ENCODE measurements at places on chromosomes 11 and 22.

- no peak for DNase-seq
Observed at GRCh38 chr11:35798423-35798822, 135.8 kb downstream of the TRIM44 start.

GRCh38 chr11:44589301-44589700 lies 23.8 kb downstream of the CD82 start:
- no peak for DNase-seq

DNA sequence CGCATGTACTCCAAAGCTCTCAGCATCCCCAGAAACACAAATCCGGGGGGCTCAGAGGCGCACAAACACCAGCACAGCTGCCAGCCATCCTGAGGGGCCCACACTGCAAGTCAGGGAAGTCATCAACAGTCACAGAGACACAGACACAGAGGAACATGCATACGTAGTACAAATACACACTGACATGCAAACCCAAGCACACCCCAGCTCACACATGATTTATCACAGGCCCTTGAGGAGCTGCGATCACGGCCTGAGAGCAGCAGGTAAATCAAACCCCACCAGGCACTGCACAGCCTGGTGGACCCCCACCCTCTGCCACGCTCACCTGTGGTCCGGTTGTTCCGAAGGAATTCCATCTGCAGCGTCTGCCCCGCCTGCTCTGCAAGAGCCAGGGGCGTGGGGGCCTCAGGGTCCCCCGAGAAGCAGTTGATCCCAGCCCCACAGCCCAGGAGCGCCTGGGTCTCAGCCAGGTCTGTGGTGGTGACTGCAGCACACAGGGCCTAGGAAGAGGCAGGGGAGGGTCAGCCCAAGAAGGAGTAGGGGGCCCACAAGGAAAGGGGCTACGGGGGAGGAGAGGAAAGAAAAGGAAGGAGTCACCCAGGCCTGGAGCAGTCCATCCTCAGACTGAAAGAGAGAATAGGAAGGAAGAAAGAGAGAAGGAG lies 28.5 kb upstream of the PDE2A start:
- no peak for DNase-seq

DNA sequence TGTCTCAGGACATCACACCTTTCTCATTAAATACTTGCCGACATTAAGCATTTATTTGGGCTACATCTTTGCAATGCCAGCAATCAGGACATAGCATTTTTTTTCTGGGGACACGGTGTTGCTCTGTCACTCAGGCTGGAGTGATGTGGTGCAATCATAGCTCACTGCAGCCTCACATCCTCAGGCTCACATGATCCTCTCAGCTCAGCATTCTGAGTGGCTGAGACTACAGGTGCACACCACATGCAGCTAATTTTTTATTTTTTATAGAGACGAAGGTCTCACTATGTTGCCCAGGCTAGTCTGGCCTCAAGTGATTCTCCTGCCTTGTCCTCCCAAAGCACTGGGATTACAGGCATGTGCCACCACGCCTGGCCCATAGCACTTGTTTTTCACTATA lies 21.6 kb downstream of the OR9G1 start:
- no peak for DNase-seq

DNA sequence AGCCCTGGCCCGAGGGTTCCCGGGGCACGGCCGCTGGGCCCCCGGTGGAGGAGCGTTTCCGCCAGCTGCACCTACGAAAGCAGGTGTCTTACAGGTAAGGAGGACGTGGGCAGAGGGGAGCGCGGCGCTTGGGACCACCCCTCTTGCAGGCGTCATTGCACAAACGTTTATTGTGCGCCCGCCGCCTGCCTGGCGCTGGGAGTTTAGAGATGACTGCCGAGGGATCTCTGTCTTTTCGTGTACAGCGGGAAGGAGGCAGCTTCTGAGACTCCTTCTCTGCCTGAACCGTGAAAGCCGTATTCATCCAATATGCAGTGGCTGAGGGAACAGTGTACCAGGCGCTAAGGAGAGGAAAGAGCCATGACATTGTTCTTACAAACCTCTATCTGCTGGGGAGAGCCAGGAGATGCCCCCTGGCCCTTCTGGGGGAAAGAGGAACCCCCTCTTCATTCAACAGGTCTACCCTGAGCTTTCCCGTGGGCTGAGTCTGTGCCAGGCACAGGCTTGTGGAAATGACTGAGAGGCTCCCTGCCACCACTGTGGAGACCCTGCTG lies 13.8 kb upstream of the DGKZ start:
- peak; percentile 79 for DNase-seq

GRCh38 chr11:75107187-75107586 lies 10.5 kb upstream of the OR2AT4 start:
- no peak for DNase-seq

DNA sequence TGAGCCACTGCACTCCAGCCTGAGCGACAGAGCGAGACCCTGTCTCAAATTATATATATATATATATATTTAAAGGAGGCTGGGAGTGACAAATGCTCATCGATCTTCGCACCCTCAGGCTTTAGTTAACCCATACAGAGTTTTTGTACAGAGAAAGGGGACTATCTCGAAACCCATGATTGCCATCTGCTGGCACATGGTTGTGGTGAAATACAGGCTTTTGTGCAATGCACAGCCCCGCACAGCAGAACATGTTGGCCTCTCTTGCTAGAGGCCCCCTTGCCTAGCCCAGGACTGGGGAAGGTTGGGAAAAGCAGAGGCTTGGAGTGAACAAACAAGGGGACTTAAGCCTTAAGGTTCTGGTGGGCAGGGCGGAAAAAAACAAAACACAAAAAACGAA lies 3.6 kb downstream of the MYBPC3 start:
- peak; percentile 54 for DNase-seq

- DNase-seq = no peak
Observed at GRCh38 chr11:64206457-64207255, at the start of gene FERMT3. Gene FERMT3, plus strand, starts transcription at chr11:64206721. Its CDS starts 644 bp downstream, at chr11:64207365.

- DNase-seq = no peak
Observed at GRCh38 chr11:9625728-9626127, 38.1 kb upstream of the SWAP70 start.

GRCh38 chr11:45472716-45473317 lies 186.7 kb upstream of the SYT13 start:
- DNase-seq = peak; percentile 74

- no peak for DNase-seq
Observed at GRCh38 chr11:71106671-71107070, 145.7 kb downstream of the SHANK2 start.

- no peak for DNase-seq
Observed at GRCh38 chr22:35797411-35797810, 79.7 kb downstream of the APOL5 start.

DNA sequence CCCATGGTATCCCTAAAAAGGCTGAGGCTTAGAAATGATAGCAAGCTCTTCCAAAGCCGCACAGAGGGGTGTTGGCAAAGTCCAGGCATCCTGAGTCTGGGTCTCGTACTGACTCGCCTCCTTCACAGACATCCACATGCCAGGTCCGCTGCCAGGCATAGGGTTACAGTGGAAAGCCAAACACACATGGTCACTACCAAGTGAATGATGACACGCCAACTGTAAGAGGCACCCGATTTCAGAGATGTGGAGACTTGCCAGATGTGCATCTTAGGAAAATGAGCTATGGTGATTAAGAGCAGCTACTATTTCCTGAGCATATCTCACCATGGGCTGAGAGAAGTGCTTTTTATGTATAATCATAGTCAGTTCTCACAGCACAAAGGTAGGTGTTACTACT lies 314.9 kb downstream of the MIAT start:
- DNase-seq = no peak

GRCh38 chr11:75325713-75326438 lies 25.6 kb downstream of the ARRB1 start:
- peak; percentile 31 for DNase-seq

GRCh38 chr11:15757048-15757698 lies 599.2 kb downstream of the SOX6 start:
- no peak for DNase-seq

DNA sequence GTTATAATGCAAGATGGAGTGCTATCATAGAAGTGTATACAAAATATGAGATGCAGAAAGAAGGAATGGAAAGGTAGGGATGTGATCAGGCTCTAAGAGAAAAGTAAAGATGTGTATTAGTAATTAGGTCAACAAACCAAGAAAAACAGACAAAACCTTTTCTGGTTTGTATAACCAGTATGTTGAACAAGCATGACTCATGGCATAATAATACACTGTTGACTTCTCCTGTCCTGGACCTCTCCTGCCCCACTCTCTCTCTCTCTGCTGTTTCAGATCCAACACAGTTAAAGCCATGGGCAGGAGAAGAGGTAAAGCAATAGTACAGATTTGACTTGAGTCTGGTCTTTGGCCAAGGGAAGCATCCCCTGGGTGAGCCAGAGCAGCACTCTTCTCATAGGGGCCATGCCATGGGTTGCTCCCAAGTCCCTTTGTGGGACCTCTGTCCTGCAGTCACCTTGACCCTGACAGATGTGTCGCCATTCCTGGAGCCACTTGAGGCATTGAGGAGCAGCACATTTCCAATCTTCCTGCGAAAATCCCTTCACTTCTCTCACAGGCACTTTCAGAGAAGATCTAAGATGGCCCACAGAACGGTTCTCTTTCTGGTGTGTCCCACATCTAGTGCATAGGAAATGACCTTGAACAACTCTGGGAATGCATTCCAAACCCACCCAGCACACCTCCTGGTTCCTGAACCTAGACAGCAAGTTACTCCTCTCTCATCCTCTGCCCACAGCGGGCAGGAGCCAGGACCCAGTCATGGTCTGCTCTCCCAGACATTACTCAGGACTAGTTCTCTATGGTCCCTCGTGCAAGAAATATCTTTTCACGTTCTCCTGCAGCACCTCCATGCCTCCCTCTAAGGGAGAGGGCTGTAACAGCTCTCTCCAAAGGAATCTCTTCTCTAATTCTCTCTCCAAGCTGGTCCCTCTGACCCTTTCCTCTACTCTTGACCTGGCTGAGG lies 58.2 kb upstream of the PRSS23 start:
- DNase-seq = peak; percentile 38

DNA sequence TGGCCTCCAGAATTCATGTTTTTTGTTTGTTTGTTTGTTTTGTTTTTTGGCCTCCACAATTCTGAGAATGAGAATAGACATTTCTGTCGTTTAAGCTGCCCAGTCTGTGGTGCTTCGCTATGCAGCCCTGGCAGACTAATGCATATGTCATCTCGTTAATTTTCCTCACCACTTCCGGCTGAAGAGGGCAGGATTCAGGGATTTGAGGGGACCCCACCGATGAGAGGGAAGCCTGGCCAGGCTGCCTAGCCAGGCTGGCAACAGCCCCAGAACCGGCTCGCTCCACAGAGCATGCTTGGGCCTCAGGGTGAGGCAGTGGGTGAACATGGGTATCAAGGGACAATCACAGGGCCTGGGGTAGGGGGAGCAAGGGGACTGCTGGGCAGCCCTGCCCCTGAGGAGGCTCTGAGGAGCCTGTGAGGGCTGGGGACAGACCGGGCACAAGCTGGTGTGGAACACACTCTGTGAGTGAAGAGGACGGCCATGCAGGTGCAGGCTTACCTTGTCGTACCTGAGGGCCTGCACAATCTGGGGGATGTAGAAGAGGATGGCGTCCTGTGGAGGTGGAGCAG lies 47.8 kb upstream of the SERPIND1 start:
- no peak for DNase-seq

DNA sequence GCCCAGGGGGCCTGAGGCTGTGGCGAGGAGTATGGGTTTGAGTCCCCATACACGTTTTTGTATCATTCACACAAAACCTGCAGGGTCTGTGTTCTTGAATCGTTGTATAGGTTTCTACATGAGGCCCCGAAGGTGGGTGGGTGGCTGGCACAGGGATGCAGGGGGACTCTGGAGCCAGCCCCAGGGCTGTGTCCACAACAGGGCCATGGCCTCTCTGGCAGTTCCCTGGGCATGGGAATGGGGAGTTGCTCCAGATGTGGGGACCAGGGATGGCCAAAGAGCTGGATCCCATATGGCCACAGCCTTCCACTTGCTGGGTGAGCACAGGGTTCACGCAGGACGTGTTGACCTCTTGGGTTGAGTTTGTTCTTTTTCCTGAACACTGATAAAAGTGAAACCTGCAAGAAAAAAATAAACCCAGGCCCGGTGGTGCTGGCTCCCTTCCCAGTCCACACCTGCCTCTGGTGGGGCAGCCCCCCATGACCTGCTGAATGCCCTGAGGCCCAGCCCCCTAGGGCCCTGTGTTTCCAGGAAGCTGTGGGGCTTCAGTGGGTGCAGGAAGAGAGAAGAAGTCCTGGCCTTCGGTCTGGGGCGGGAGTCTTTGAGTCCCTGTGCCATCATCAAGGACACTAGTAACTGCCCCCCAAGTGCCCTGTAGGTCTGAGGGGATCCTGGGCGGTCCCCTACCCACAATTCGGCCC lies 16.1 kb downstream of the MYRF start:
- no peak for DNase-seq

- DNase-seq = peak; percentile 95
Observed at GRCh38 chr11:116640641-116641402, 132.0 kb downstream of the BUD13 start.

DNA sequence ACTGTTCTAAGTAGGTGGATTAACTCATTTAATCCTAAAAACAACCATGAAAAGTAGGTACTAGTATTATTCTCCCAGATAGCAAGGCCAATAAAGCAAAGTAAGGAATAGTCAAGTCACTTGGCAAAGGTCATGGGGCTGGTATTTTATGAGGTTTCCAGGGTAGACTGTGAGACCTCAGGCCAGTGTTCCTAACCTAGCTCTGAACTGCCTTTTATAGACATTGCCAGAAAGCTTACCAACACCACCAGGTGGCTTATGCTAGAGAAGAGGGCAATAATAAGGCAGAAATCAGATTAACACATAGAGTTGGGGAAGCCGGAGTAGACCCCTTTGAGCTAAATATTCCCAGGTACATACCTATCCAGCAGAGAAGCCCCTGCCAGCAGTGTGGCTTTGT lies 490.9 kb upstream of the TENM4 start:
- DNase-seq = peak; percentile 7

- peak; percentile 44 for DNase-seq
Observed at GRCh38 chr22:33302049-33302545, 243.9 kb upstream of the SYN3 start.

DNA sequence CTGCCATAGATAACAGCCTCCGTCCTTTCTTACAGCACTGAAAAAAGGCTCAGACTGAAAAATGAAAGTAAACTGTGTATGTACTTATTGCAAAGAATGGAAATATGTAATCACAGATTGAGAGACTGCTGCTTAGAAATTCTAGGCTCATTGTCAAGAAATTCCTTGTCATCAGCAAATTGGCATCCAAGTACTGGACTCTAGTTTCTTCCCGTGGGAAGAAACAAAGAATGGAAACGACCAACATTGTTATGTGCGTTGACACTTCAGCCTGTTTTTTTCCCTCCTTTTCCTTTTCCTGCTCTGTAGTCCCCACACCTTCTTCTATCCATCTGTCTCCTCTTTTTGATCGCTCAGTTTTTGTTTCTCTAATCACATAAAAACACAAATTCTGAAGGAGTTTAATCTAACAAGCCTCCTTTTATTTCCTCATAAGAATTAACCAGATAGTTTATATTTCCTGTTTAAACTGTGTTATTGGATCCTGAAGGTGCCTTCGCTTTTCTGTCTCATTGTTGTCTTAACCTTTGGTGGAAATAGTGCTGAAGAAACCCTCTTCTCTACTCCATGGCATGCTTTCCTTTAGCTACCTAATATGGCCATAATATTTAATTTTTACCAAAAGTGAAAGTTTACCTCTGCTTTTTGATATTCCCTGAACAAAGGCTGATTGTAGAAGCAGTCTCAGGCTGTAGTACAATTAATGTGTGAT lies 20.0 kb upstream of the CASP12 start:
- no peak for DNase-seq
